ENCODE measurements at places on chromosomes 11 and 22.

- no peak for DNase-seq
Measured at GRCh38 chr11:45267652-45268299, 18.4 kb downstream of the SYT13 start.

- DNase-seq = no peak
Measured at GRCh38 chr11:11039208-11039965, 181.5 kb upstream of the ZBED5 start.

DNA sequence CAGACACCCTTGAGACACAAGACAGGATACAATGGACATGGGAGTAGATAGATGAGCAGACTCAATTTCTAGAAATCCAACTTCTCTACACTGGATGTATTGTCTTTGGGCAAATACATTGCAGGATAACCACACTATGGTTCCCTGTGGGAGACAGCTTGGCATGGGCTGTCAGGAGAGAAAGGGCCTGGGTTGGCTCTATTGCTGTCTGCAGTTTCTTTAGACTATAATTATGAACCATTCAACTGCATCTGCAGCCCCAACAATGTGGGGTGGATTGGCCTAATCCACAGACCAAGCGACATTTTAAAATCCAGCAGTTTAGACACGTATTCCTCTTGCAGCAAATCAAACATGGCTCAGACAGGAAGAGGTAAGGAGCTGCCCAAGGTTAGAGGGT lies 60.3 kb downstream of the ETS1 start:
- DNase-seq = no peak

- no peak for DNase-seq
Measured at GRCh38 chr11:100681064-100681502, 6.0 kb upstream of the ARHGAP42 start.

- no peak for DNase-seq
Measured at GRCh38 chr22:29690476-29690875, 29.3 kb upstream of the CABP7 start.

GRCh38 chr11:95835768-95836488 lies 45.6 kb downstream of the CEP57 start:
- peak; percentile 35 for DNase-seq

DNA sequence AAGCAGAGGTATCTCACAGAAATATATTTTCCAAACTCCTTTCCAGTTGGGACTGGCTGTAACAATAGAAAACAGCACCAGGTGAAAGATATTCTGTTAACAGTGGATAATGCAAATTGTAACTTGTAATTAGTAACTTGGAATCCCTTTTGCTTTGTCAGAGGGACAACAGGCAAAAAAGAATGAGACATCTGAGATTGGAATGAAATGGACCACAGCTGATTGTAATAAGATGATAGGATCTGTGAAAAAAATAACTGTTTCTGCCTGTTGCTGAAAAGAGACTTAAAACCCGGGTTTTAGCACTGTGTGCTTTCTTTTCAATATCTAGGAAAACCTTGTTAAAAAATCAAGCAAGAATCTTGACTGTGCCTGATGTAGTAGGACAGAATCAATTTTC lies 655.7 kb downstream of the METTL15 start:
- no peak for DNase-seq

GRCh38 chr11:25993016-25993415 lies 338.9 kb upstream of the ANO3 start:
- DNase-seq = no peak

All from activated CD4-positive, alpha-beta T cell treated with anti-CD3 and anti-CD28 coated beads for 1 hour (primary cell).